ENCODE measurements at places on chromosomes 11 and 22.
A peak's percentile ranks its signal among the peaks of the same experiment; 100 is the strongest.

DNA sequence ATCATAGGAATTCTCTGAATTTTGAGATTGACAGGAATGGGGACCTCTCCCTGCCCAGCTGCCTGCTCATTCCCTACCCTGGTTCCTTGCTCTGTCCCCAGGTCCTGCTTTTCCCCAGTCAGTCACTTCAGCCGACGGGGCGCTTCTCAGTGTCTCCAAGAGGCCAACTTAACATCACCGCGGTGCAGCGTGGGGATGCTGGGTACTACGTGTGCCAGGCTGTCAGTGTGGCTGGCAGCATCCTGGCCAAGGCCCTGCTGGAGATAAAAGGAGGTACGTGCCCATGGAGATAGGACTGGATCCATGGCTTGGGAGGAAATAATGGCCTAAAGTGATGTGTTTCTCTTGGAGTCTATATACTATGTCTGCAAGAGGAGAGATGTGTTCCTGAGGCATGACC, 7.0 kb downstream of the ROBO3 start:
- DNase-seq: no peak

- peak; percentile 39 for DNase-seq
Measured at GRCh38 chr22:36467946-36468345, 13.5 kb downstream of the TXN2 start.

GRCh38 chr11:115207166-115207591, 297.0 kb downstream of the CADM1 start:
- DNase-seq: no peak

GRCh38 chr11:49208006-49208721, at the start of gene FOLH1:
FOLH1 (minus strand) TSS chr11:49208602; CDS start chr11:49208409, 193 bp downstream.
- DNase-seq: no peak

- DNase-seq: no peak
Measured at GRCh38 chr11:117392001-117392690, 64.5 kb downstream of the CEP164 start.
